ENCODE measurements at places on chromosomes 1 and 21.

DNA sequence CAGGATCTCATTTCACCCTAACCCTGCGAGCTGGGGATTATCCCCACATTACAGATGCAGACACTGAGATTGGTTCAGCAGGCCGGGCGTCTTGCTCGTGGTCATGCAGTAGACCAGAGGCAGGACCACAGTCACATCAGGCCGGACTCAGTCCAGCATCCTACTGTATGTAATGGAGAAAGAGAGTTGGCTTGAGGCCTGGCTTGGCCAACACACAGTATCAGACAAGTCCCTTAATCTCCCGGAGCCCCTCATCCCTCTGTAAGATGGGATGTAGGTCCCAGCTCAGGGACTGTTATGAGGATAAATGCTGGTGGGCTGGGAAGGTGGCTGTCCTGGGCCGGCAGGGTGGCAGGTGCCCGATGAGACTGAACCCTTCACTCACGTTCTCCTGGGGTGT is 66.1 kb upstream of the ACTL8 start:
- DNase-seq = no peak

- no peak for DNase-seq
These were observed 18.4 kb upstream of the GADD45A start for GRCh38 chr1:67666636-67667035.

DNA sequence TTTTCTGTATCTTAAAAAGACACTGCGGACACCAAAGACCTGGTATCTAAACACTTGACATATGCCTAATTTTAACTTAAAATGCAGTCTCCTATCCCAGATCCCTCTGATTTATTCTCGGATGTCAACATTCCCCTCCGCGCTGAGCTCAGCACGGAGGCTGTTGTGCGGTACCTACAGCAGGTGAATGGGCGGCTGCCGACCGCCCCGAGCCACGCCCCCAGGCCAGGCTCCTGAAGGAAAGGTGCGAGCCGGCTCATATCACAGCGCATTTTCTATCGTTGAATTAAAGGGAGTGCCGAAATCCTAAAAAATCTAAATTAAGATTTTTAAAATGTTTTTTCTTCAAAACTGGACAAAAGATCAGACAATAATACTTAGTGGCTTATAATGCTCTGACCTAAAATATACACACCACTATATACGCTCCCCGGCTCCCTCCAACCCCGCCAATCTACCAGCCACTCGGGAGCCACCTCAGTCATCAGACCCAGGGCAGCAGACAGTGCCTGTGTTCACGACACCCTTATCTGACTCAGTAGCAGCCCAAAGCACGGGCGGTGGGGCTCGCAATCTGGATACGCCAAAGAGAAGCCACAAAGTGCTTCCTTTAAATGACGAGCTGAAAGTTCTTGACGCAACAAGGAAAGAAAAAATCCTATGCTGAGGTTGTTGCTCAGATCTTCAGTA is 4.1 kb downstream of the WRAP73 start:
- no peak for DNase-seq

- no peak for DNase-seq
These were observed 45.3 kb downstream of the TTC39A start for GRCh38 chr1:51285055-51285454.

DNA sequence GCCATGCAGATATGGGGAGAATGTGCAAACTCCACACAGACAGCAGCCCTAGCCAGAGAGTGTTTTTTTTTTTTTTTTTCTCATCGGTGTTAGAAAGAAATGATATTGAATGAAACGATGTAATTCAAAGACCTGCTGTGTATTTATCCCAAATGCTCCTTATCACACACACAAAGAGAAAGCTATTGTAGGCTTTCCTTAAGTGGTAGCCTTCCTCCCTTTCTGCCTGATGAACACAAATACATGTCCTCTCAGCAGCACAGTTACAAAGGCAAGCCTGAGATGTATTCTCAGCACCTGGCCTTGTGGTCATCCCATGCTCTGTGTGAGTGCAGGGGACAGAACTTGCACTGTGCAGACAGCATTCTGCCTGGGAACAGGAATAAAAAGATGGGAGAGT is 93.8 kb downstream of the PLPPR5 start:
- DNase-seq = no peak

DNA sequence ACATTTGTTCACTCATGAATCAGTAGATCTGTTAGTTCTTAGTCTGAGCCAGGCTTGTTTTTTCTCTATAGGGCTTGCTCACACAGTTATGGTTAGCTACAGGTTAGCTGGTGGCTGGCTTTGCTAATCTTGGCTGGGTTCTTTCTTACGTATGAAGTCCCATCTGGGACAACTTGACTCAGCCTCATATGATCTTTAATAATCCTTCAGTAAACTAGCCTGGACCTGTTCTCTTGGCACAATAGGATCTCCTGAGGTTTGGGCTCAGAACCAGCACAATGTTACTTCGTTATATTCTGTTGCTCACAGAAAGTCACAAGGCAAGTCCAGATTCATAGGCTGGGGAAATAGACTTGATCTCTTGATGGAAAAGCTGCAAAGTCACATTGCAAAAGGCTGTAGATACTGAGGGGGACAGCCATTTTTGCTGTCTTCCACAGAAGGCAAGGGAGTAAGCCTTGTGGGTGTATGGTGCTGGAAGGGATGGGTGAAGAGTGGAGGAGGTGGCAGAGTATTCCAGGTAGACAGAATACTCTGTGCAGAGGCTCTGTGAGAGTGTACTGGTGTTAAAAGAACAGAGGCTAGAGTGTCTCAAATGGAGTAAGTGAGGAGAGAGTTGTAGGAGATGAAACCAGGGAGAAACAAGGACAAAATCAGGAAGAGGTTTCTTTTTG is 24.4 kb downstream of the EFCAB7 start:
- no peak for DNase-seq

DNA sequence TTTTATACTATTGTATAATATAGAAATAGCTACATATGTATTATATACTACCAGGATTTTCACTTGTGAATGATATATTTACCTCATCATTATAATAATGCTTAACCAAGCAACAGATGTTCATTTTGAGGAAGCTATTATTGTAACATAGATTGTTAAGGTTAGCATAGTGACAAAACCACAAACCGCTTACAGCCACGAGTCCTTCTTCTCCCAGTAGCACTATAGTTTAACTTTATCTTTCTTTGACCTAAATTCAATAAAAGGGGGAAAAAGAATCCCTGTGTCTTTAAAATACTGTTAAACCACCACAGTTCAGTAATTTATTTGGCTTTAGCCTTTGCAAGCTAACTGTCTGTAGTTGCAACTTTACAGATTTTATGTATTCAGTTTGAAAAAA is 1039.4 kb upstream of the B3GALT2 start:
- peak; percentile 47 for DNase-seq
